Muscle of arm (tissue), 14 donors: ENCODE measurements at places on chromosomes 13 and 19. TPM values are rescaled to one million over a fixed set of nuclear protein-coding genes. Genes with fewer than 3 reads are reported as not detected.

Gene MAP4K1
- 17.8 TPM for polyA plus RNA-seq

- DNase-seq, result no peak
Measured at GRCh38 chr19:58387338-58388174, 487 bp downstream of the RPS5 start.

- no peak for DNase-seq
Measured at GRCh38 chr19:19420570-19421298, 15.3 kb downstream of the GATAD2A start.

- DNase-seq, result no peak
Measured at GRCh38 chr19:18286973-18287635, 5.7 kb upstream of the JUND start.

DNA sequence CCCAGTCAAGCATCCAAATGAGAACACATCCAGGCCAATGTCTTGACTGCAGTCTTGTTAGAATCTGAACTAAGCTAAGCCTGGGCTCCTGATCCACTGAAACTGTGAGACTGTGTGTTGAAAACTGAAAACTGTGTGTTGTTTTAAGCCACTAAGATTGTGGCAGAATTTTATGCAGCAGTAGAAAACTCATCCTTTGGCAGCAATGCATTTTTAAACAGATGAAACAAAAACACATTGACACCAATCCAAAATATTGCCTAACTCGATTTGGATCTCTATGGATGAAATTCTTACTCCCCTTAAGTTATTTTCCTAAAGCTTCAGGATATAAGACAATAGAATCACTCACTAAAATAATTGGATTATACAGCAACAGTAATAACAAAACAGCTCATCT, 202.3 kb upstream of the KLF12 start:
- peak; percentile 8 for DNase-seq

GRCh38 chr19:16601378-16602052, 26.5 kb downstream of the MED26 start:
- no peak for DNase-seq

DNA sequence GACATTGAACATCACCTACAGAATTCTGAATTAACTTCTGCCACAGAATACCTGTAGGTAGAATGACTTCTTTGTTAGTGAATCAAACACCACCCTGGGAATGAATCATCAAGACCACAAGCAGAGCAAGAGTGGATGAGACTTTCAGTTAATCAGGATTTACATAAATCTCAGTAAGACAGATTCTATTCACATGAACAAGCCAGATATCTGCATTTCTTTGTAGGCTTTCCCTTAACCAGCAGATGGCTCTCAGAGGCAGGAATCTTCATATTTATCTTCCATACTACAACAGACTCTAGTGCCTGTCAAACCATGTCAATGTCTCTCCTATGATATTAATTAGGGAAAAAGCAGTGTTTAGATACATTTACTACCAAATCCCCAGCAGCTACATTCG, 412.1 kb downstream of the KLF12 start:
- peak; percentile 9 for DNase-seq

- DNase-seq, result no peak
Measured at GRCh38 chr13:75585153-75585552, 35.6 kb downstream of the UCHL3 start.

DNA sequence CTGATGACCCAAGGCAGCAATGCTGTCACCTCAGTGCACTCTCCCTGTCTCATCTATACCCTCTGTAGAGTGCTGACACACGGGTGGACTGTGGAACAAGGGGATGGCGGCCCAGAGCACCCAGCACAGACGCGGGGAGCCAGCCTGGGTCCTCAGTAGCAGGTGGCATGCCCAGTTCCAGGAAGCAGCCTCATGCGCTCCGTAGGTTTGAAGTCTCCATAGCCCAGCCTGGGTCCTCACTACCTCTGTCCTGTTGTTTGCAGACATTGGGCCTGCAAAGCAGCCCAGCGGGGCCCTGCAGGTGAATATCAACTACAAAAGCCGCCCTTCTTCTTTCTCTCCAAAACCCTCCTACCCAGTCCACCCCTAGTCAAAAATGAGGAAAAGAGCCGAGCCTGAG, 5.0 kb upstream of the SLC7A9 start:
- DNase-seq, result no peak

DNA sequence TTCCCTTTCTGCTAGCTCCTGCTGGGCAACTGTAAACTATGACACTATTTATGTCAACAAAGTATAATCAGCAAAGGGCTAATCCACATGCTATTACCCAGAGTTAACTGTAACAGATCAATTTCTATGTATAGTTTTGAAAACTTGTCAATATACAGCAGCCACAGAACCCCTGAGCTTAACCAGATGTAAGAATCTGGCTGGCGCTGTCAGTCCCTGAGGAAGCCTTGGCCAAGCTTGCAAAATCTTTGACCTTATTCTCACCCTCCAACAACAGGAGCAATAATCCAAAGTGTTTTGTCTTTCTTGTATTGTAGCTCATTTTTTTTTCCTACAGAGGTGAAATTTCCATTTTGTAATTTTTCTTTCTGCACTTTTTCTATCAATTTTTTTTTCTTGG, 1230.1 kb upstream of the SLC10A2 start:
- DNase-seq, result peak; percentile 71

Gene CEACAM1
- polyA plus RNA-seq, result 1.6 TPM

DNA sequence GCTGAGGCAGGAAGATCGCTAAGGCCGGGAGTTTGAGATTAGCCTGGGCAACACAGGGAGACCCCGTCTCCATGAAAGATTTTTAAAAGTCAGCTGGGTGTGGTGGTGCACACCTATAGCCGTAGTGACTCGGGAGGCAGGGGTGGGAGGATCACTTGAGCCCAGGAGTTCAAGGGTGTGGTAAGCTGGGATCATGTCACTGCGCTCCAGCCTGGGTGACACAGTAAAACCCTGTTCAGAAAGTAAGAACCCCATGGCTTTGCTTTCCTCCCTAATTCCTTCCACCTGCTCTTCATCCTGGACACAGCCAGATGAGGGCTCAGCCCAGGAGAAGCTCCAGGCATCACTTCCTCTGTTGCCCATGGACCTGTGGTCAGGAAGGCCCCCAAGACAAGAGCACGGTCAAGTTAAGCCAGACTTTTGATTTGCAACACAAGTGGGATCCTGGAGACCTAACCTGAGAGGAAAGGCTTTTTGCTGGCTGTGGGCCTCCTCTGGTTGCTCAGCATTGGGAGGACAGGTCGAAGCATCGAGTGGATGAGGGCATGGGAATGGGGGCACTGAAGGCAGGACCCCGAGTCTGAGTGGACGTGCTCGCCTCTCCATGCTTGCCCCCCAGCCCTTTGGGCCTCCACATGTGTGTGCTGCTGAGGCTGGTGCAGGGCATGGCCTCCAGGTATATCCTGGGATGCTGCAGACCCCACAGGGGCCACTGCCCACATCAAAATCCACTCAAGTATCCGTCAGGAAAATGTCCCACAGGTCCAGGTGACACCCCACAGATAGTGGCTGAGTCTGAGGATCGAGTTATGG, 25.4 kb downstream of the TUBA3C start:
- DNase-seq, result no peak

GRCh38 chr19:22619932-22620331, 14.2 kb upstream of the ZNF492 start:
- DNase-seq, result no peak

- no peak for DNase-seq
Measured at GRCh38 chr13:107534548-107534947, 680.8 kb downstream of the LIG4 start.

- DNase-seq, result no peak
Measured at GRCh38 chr19:21838646-21839045, 2.7 kb upstream of the ZNF43 start.

- no peak for DNase-seq
Measured at GRCh38 chr19:3606174-3606689, 443 bp downstream of the TBXA2R start.

DNA sequence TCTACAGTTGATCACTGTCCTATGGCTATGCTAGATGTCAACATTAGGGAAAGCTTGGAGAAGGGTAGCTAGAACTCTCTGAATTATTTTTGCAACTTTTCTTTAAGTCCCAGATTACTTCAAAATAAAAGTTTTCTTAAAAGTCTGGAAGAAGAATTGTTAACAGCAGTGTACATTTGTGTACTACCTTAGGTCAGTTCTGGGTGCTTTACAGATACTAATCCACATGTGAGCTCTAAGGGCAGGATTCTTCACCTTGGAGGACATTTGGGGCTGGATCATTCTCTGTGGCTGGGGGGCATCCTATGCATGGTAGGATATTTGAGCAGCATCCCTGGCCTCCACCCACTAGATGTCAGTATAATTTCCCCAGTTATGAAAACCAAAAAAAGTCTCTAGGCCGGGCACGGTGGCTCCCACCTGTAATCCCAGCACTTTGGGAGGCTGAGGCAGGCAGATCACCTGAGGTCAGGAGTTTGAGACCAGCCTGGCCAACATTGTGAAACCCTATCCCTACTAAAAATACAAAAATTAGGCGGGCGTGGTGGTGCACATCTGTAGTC, 2.8 kb downstream of the BRME1 start:
- DNase-seq, result no peak

DNA sequence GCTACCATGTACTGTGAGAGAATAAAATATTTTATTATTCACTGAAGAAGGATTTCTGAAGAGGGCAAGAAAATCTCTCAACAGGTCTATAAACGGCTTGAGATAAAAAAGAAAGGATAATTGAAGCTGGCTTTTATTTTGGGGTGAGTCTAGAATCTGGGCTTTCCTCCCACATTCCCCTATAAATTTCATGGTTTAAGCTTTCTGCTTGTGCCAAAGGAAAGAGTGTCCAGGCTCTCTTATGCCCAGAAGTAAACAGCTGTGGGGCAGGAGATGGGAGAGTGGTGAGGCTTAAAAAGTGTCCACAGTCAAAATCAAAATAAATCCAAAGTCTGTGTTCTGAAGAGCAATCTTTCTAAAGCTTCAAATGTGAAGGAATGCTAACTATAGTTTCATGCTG, 942.2 kb upstream of the MIR17HG start:
- DNase-seq, result no peak

GRCh38 chr13:49040872-49041271, 65.2 kb downstream of the FNDC3A start:
- DNase-seq, result no peak

DNA sequence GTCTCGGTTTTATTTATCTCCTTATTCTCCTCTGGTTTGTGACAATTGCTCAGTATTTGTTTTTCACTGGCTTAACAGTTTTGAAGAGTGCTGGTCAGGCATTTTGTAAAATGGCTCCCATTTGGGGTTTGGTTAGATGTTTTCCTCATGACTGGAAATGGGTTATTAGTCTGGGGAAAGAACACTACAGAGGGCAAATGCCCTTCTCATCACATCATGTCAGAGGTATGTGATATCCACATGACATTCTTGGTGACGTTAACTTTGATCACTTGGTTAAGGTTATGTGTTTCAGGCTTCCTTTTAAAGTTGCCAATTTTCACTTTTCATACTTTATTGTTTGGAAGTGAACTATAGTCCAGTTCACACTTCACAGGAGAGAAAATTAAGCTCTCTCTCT, 74.8 kb upstream of the KLHL1 start:
- DNase-seq, result no peak

GRCh38 chr19:42246922-42247639, 4.7 kb upstream of the GSK3A start:
- no peak for DNase-seq

GRCh38 chr19:3407556-3408516, 41.5 kb downstream of the NFIC start:
- DNase-seq, result peak; percentile 88

Gene PLK5
- polyA plus RNA-seq, result not detected

DNA sequence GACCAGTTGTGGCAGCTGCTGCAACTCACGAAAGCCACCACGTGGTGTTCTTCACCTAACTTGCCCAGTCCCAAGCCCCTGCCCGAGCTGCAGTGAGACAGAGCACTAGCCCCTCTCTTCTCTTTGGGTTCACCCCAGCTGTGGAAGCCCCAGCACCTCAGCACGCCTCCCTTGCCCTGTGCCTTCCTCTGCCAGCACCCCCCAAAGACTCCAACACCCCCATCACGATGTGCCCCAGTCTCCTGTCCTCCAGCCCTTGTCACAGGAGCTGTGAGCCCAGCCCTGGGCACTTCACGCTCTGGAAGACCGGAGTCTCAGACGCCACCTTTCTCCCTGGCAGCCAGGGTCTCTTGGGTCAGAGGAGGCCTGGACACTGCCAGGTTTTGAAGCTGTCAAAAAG, 2.2 kb upstream of the ZNF135 start:
- DNase-seq, result no peak

GRCh38 chr19:50322931-50323781, 6.0 kb downstream of the KCNC3 start:
- no peak for DNase-seq

GRCh38 chr19:55179606-55180484, at the start of gene SYT5:
TSS of gene SYT5 (minus strand) at chr19:55180289. CDS start at chr19:55179041, 1,248 bp downstream.
- DNase-seq, result no peak

- DNase-seq, result no peak
Measured at GRCh38 chr13:114046431-114046975, 72.6 kb upstream of the C13orf46 start.

DNA sequence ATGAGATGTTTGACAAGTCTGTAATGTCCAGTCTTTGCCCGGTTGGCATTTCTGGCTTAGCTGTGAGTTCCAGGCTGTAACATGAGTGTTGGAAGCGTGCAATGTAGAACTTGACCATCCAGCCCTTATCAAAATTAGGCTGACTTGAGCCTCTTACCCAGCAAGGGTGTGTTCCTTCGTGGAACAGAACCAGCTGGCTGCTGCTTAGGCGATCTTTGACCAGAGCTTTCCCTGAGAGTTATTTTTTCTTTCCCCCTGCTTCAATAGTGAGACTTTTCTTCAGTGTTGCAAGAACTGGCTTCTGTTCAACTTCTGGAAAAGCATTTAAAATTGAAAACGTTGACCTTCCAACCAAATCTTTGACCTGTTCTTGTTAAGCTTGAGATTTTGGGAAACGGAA, 6.5 kb downstream of the TNFSF13B start:
- no peak for DNase-seq

GRCh38 chr13:97640268-97640667, 206.3 kb downstream of the RAP2A start:
- no peak for DNase-seq

GRCh38 chr13:66859934-66860877, 369.9 kb downstream of the PCDH9 start:
- DNase-seq, result no peak

GRCh38 chr19:378706-379105, 30.2 kb downstream of the C2CD4C start:
- DNase-seq, result no peak

GRCh38 chr13:111945086-111945485, 121.9 kb upstream of the SOX1 start:
- DNase-seq, result no peak

Gene ZNF682
- polyA plus RNA-seq, result 10.1 TPM

DNA sequence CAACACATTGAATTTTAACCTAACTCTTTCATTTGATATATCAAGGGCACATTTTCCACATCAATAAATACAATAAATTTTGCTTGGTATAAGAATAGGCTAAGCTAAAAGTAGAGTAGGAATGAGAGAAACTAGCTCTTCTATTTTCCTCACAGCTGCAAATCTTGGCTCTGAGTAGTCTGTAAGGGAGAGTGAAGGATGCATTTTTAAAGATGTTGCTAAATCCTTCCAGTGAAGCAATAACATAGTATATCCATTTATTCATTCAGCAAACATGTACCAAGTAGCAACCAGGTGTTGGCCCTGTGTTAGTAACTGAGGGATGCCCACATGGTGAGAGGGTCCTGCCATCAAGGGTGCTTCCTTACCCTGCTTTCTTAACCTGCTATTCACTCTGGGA, 799.9 kb downstream of the PCDH9 start:
- peak; percentile 44 for DNase-seq

GRCh38 chr19:30421571-30421970, 49.4 kb downstream of the ZNF536 start:
- no peak for DNase-seq
